ENCODE measurements at places on chromosomes 3 and 15.

DNA sequence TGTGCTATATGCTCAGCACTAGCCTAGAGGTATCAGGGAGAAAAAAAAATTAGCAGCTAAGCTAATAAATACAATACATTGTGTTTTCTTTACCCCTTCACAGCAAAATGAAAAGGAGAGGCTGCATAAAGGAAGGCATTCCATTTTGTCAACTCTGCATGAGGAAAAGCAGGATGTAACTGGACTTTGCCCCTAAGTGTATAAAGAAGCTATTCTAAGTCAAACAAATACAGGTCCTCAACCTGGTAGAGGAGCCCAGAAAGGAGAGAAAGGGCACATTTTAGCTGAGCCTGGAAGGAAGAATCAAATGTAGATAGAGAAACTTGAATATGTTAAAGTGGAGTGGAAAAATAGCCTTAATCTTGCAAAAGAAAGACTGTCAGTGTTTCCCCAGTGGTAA, 89.0 kb upstream of the SPRED1 start:
- no peak for DNase-seq

GRCh38 chr15:98939311-98940080, 68.1 kb downstream of the PGPEP1L start:
- no peak for DNase-seq

DNA sequence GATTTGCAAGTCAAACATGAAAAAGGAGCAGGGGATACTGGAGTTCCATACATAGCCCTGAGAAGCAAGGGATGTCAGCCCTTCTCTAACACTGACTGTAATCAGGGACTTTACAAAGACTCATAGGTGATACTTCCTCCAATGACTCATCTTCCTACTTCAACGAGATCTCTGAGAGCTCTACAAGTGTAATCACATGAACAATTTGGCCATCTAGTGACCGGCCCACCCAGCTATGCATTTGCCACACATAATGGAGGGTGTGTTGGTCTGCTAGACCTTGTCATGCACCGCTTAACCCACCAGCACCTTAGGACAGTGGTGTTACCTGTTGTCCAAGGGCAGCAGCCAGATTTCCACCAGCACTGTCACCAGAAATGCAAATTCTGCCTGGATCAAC, 75.3 kb downstream of the NCEH1 start:
- no peak for DNase-seq

DNA sequence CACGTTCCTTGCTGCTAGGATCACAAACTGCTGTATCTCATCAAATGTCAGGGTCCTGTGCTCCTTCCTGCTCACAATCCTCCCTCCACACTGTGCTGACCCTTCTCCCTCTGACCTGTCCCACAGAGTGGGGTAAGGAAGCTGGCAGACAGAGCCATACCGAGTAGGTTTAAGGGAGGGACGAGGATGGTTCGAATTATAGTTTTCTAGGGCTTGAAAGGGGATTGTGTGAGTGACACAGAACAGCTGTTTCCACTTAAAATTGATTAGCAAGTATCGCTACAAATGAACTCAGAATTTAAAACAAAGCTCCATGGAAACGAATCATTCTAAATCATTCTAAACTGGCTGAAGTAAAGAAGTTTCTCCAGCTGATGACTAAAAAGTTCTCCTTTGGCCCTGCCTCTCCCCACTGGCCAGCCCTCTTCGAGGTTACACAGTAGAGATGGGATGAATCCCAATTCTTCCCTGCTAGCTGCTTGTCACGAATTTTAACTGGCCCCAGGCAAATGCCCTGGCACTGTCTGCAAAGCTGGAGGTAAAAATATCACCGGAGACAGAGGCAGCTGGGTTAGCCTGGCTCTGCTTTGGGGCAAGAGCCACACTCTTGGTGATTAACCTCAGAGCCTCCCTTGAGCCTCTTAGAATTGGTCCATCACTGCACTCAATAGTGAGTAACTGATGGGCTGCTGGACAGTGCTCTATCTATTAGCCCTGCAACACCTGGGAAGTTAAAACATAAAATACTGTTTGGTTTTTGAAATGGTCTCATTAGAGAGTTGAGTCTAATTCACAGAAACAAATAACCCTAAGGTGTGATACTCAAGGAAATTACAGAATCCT, 194.9 kb downstream of the CHST2 start:
- DNase-seq: no peak

- no peak for DNase-seq
These were observed 34.6 kb downstream of the CD200R1L start for GRCh38 chr3:112811917-112812660.

GRCh38 chr3:60301142-60301541, 950.1 kb downstream of the FHIT start:
- DNase-seq: no peak

- DNase-seq: no peak
These were observed 315.1 kb downstream of the ZNF385D start for GRCh38 chr3:21435871-21436270.

- DNase-seq: no peak
These were observed 461 bp upstream of the FNDC3B start for GRCh38 chr3:172038798-172039435.

DNA sequence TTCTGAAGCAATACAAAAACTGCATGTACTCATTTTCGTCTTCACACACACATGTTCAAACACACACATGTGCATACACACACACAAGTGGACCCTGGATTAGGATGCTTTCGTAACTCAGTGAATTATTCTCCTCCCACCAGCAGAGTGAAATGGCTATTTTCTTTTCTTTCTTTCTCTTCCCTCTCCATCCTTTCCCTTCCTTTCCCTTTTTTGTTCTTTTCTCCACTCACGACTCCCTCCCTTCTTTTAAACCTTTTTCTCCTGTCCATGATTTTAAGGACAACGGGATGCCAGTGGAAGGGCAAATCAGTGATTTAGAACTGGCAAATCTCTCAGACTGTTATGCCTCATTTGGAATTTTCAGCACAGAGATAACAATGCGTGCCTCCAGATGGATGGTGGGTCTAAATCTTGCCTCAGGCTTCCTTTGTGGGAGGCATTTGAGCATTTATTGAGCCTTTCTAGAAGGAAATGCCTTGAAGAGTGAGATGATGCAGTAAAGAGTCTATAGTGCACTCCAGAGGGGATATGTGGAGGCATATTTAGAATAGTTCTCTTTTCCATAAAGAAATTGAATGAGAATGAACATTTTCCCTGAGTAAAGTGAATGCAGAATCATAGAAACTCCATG, 130.4 kb upstream of the SLC7A14 start:
- DNase-seq: no peak

GRCh38 chr3:25662736-25663320, 1.9 kb downstream of the TOP2B start:
- DNase-seq: no peak

DNA sequence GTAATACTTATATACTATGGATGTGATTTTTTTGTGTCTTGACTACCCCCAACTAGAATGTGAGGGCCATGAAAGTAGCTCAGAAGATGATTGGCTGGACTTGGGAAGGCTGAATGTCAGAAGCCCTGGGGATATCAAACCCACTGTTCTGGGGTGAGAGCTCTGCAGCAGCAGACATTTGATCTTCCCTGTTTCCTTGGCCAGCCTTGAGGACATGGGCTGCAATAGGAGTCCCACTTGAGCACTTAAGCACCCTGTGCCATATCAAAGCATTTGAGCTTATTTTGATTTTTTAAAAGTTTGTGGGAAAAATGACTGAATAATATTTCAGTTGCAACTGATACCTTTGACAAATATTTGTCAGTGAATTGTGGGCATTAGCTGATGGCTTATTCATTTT, 21.7 kb downstream of the GTF2E1 start:
- DNase-seq: no peak

DNA sequence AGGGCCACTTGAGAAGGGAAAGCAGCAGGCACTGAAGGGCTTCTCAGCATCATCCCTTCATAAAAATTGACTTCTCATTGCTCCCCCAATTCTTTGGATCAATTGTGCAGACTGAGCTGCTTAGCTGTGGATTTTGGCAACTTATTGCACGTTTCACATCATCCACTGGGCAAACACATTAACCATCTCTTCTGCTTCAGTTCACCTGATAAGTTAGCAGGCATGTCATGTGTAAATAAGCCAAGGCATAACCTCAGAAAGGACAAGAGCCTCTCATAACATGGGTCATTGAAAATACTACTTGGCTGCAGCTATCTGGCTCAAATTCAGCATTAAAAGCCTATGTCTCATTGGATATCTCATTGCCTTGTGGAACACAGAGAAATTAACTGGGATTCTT, 366.5 kb downstream of the LRRC3B start:
- DNase-seq: no peak

- no peak for DNase-seq
These were observed 61.8 kb downstream of the ATP8B4 start for GRCh38 chr15:50057196-50057595.

GRCh38 chr3:171788546-171789351, 21.5 kb downstream of the PLD1 start:
- DNase-seq: no peak

- DNase-seq: no peak
These were observed 12.0 kb downstream of the CELSR3 start for GRCh38 chr3:48650723-48651122.

DNA sequence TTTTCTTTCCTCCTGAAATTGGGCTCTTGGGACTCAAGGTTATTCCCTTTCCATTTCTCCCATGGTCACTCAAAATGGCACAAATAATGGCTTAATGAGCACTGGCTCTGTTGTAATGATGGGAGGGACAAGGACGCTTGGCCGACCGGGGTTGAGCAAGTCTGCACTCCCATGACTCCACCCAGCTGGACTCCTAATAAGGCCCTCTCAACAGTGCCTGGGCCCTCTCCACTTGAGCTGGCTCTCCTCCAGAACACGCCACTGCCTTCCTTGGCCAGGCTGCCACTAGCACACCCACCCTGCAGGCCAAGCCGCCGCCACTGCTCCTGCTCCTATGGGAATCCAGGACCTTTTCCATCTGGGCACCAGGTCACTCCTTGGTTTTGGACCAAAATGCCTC, 42.3 kb downstream of the ADCY5 start:
- no peak for DNase-seq

GRCh38 chr3:188124184-188124583, 29.8 kb upstream of the LPP start:
- no peak for DNase-seq

DNA sequence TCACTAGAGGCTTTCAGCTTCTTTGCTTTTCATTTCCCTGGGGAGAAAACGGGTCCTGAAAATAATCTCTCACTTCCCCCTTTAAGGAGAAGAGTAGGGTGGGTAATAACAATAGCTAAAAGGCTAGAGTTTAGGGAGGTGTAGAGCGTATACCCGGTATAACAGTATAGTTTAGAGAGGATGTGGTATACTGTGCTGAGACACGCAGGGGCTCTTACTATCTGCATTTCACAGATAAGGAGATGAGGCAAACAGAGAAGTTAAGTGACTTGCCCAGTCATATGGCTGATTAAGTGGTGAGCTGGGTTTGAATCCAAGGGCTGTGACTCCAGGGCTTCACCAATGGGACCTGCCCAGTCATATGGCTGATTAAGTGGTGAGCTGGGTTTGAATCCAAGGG, 15.0 kb upstream of the KCNMB3 start:
- DNase-seq: no peak

DNA sequence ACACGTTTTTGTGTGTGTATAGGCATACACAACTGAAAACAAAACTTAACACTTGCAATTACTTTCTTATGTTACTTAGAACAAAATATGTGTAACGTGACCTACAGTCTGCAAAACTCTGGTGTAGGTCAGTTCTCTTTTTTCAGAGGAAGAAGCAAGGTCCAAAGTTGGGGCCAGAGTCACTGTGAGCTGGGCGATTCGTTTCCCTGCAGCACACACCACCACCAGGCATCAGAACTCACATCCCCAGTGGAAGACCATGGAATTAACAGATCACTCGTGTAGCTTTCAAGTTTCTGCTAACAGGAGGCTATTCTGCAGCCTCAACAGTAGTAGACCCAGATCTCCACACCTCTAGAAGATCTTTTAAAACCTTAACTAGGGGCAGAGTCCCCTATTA, 25.8 kb downstream of the ANP32A start:
- no peak for DNase-seq

DNA sequence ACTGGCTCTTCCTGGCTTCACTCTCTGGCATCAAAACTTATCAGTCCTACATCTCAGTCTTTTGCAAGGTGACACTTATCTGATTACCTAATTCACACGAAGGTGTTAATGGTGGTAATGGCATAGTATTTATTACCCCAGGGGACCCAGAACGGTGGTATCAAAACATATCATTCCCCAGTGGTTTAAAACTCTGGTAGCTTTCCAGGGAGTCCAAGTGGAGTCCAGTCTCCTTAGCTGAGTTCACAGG, 41.3 kb downstream of the SMAD3 start:
- no peak for DNase-seq

GRCh38 chr3:186964616-186965015, 34.3 kb downstream of the ST6GAL1 start:
- DNase-seq: no peak

DNA sequence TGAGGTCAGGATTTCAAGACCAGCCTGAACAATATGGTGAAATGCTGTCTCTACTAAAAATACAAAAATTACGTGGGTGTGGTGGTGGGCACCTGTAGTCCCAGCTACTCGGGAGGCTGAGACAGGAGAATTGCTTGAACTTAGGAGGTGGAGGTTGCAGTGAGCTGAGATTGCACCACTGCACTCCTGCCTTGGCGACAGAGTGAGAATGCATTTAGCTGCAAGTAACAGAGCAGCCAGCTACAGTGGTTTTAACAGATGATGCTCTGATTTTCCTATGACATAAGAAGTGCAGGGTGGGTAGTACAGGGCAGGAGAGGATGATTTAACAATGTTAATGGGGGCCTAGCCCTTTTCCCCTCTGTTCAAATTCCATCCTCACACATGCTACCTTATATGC, 267.9 kb downstream of the RPLP1 start:
- no peak for DNase-seq

DNA sequence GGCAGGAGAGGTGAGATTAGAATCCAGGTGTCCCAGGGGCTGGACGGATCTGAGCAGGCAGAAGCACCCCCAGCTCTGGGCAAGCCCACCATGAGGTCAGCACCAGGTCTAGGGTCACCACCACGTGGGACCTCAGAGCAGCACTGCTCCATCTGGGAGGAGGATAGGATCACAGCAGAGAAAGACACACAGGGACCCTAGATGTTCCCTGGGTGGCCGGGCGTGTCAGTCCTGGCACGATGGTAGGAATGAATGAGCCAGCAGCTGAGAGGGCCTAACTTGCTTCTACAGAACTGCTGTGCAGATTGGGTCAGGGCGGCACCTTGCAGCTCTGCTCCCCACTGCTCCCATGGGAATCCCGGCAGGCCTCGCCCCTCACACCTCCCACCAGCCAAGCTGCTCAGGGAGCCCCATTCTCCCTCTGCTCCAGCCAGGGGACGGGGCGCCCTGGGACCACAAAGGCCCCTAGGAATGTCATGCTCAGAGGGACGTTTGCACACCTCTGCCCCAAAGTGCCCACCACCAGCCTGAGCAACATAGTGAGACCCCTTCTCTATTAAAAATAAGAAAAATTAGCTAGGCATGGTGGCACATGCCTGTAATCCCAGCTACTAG, 66.3 kb downstream of the ZNF445 start:
- DNase-seq: no peak

GRCh38 chr3:182305881-182306665, 487.2 kb upstream of the ATP11B start:
- no peak for DNase-seq

GRCh38 chr3:56874269-56874668, 72.5 kb upstream of the ARHGEF3 start:
- no peak for DNase-seq

- DNase-seq: no peak
These were observed 336.2 kb upstream of the IL12A start for GRCh38 chr3:159652452-159652851.

- DNase-seq: no peak
These were observed 284 bp upstream of the TSC22D2 start for GRCh38 chr3:150407808-150408220.

GRCh38 chr15:41501931-41502794, 8.5 kb downstream of the ITPKA start:
- no peak for DNase-seq

GRCh38 chr3:31391150-31391549, 141.6 kb upstream of the STT3B start:
- no peak for DNase-seq
